SK-N-DZ (cell line): ENCODE measurements at places on chromosomes 1 and 21.

DNA sequence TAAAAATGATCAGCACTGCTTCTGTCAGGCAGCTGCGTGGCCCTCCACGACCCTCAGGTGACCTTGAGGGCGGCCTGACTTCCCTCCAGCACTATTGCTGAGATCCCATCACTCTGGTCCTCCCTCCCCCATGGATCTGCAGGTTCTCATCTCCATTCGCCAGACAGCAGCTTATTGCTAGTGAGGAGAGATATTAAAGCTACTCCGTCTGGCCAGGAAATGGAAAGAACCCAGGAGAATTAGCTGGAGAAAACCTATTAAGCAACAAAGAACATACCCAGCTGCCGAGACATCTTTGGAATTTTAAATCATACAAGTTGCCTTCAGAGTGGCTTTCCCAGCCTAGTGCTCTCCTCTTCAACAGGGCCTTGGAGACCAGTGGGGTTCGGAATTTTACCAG is 25.7 kb upstream of the KCNN3 start:
- no peak for DNase-seq

DNA sequence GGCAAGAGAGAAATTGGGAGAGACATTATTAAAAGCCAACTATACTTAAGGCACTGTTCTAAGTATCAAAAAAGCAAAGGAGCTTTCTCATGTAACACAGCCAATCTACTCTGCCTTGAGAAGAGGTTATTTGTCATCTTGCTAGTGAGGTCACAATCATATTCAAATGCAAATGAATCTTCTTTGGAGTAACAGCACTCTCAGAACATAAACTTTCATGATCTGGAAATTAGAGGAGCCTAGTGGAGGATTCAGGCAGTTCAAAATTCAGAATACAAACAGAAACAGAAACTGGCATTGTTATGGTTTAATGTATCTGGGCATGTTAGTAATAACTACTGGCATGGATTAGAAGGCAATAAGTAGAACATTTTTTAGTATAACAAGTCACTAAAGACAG is 57.4 kb downstream of the ARID4B start:
- no peak for DNase-seq

- no peak for DNase-seq
Measured at GRCh38 chr21:15415541-15416261, 314.1 kb upstream of the USP25 start.

DNA sequence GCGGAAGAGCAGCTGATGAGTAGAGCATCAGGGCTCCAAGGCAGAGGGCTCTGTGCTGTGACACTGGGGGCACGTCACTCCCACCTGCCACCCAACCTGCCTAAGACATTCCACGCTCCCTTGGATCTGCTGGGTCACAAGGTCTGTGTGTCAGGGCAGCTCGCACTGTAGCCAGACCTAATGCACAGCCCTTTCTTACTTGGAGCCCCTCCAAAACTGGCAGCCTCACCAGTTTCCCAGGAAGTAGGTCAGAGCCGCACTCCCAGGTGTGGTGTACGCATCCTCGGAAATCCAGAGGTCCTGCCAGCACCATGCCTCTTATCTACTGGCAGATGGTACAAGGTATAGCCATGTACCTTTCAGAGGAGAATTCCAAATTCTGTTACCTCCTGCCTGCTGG is 22.3 kb downstream of the DMRTB1 start:
- DNase-seq: no peak

- no peak for DNase-seq
Measured at GRCh38 chr1:94332952-94333351, 85.2 kb upstream of the ABCD3 start.

DNA sequence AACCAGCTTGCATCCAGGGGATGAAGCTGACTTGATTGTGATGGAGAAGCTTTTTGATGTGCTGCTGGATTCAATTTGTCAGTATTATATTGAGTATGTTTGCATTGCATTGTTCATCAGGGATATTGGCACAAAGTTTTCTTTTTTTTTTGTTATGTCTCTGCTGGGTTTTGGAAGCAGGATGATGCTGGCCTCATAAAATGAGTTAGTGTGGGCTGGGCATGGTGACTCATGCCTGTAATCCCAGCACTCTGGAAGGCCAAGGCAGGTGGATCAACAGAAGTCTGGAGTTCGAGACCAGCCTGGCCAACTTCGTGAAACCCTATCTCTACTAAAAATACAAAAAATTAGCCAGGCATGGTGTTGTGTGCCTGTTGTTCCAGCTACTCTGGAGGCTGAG is 8.6 kb downstream of the OR2L3 start:
- DNase-seq: no peak

DNA sequence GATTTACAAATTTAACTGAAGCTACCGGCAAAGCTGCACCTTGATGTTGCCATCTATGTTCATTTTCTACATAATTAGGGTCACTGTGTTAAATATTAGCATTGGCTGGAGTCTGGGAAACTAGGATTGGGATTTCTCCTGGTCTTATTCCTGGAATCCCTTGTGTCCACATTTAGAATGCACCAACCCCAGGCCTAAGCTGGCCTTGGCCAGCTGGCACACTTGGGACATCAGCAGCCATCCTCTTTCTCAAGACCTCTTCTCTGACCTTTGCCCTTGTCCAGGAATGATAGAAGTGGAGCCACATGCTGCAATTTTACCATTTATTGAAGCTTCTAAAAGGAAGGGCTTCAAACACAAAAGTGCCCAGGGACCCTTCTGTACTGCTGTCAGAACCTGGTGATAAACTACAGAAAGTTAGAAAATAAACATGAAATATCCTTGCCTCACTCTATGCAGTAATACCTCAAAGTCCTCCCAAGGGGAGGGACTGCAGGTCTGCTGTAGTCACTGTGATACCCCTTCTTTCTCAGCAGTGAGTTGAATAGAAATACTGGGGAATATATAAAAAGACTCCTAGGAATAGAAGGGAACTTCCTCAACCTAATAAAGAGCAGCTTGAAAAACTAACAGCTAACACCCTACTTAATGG is 13.7 kb upstream of the PIGC start:
- no peak for DNase-seq

- peak; percentile 69 for DNase-seq
Measured at GRCh38 chr1:225653463-225654276, 747 bp upstream of the ENAH start.

DNA sequence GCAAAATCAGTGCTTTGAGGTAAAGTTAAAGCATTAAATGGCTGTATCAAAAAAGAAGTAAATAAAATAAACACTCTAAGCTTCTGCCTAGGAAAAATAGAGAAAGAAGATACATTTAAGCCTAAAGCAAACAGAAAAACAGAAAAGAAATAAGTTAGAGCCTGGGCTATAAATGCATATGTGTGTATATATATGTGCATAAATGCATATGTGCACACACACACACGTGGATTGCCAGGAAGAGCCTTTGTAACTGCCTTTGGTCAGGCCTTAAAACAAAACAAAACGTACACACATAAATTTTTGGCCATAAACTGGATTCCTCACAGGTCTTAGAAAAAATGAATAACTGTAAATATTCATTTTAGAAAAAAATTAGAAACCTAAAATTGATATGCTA is 925.8 kb downstream of the MRPL39 start:
- no peak for DNase-seq
